ENCODE measurements at places on chromosomes 12 and 14. TPM values are rescaled to one million over a fixed set of nuclear protein-coding genes. Genes with fewer than 3 reads are reported as not detected.

- DNase-seq, result no peak
Observed at GRCh38 chr12:62971769-62972525, 37.0 kb upstream of the PPM1H start.

DNA sequence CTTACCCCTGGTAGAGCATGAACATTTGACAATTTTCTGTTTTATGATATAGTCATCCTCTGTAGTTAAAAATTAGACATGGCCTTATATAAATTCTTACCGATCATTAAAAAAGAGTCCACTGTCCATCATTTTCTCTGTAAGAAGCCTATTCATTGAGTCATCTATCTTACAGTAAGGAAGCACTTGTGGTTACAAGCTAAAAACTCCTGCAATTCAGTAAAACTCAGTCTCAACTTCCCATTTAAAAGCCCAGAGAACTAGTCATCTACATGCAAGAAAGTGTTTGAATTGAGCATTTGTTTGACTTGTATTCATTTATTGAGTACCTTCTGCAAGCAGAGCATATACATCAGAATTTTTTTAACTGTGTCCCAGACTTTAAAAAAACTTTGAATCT, 63.3 kb downstream of the GTF2A1 start:
- no peak for DNase-seq

GRCh38 chr12:53224897-53225634, 6.9 kb downstream of the RARG start:
- no peak for DNase-seq

- DNase-seq, result no peak
Observed at GRCh38 chr12:32332446-32332845, 66.9 kb upstream of the FGD4 start.

GRCh38 chr14:60859525-60859924, 121.4 kb downstream of the TRMT5 start:
- DNase-seq, result no peak

- no peak for DNase-seq
Observed at GRCh38 chr14:30569216-30569902, 10.4 kb downstream of the G2E3 start.

DNA sequence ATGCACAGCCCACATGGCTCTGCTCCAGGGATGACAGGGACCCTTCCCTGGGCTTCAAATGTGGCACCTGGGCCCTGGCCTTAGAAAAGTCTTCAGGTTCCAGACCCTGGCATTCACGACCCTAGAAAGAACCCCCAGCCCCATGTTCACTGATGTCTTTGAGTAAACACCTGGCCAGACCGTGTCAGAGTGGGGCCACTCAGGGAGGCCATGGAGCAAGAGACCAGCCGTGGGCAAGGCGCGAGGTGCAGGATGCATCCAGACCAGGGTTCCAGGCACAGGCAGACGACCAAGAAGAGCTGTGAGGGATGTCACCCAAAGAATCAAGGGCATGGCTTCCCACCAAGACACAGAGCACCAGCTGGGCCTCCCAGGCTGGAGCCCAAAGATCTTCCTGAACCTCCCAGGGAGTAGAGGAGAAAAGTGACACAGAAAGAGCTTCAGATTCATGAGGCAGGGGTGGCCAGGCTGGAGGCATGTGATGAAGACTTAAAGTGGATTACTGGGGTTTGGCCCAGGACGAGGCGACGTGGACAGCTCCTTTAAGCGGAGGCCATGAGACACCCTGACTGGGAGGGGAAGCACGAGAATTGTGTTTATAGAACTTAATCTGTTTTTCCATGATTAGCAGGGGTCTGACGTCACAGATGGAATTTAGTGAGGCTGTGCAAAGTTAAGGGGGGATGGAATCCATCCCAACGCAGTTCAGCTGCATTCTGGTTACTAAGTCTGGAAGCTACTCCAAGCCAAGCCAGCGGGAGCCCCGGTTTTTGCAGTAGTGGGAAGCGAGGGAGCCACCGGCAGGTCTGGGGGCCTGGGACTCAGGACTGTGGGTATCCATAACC, 61.6 kb downstream of the ARL6IP4 start:
- no peak for DNase-seq

- DNase-seq, result no peak
Observed at GRCh38 chr12:54039417-54040147, 6.7 kb downstream of the HOXC5 start.

GRCh38 chr14:103597623-103598377, 31.2 kb upstream of the KLC1 start:
- DNase-seq, result no peak

DNA sequence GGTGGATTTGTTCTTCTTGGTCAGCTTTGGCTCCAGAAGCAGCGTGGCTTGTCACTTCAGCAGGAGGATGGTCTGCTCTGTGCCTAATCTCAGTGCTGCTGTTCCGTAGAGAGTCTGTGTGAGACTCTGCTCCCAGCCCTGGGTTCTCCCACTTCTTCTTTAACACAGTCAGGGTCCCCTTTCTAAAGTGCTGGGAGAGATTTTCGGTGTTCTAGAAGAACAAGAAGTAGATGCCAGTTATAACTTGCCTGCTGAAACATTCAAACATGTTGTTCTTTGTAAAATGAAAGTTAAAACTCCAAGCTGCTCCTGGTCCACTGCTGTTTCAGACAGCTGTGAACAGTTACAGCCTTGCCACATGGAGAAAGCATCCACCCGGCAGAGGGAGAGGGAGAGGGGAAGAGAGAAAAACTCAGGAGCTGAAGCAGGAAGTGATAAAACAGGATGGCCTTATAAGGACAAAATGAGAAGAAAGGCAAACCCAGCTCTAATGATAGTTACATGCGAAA, 55.2 kb upstream of the CERS5 start:
- DNase-seq, result no peak

GRCh38 chr12:52070185-52070925, 577 bp downstream of the ATG101 start:
- DNase-seq, result no peak

GRCh38 chr14:96122496-96122895, 82.1 kb upstream of the BDKRB2 start:
- DNase-seq, result no peak

DNA sequence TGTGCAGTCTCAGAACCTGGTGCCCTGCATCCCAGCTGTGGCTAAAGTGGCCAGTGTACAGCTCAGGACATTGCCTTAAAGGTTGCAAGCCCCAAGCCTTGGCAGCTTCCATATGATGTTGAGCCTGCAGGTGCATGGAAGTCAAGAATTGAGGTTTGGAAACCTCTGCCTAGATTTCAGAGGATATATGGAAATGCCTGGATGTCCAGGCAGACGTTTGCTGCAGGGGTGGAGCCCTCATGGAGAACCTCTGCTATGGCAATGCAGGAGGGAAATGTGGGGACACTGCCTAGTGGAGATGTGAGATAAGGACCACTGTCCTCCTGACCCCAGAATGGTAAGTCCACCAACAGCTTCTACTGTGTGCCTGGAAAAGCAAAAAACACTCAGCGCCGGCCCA, 17.9 kb upstream of the CNIH1 start:
- DNase-seq, result no peak

- no peak for DNase-seq
Observed at GRCh38 chr12:80352474-80352873, 91.6 kb upstream of the PTPRQ start.

DNA sequence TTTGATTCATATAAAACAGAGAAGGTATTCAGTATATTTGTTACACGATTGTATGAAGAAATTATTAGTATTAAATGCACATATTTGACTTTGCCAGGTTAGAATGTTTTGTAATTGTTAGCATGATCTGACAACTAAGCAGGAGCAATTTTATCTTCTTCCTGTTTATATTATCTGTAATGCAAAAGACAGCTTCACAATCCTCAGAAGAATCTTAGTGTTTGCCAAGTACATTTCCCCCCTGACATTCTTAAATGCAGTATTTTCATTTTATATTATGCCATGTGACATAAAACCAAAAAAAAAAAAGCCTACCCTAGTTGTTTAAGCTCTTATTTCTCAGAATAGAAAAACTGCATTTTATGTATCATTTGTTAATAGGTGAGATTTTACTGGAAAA, 469.4 kb downstream of the FOXG1 start:
- DNase-seq, result no peak

DNA sequence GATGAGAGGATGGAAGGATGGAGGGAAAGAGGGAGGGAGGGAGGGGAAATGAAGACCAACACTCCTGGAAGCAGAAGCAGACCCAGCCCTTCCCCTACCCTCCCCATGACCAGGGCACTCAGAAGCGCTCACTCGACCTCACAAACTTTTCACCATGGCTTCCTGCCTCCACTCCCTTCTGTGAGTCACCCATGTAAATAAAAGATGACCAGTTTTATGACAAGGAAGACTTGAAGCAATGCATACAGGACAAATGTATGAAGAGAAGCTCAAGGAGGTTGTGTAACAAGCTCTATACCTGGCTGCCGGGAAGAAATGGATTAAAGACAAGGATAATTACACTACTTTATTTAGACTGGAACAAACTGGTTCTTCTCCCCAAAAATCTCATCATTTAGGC, 63.8 kb downstream of the CDC42BPB start:
- DNase-seq, result no peak

DNA sequence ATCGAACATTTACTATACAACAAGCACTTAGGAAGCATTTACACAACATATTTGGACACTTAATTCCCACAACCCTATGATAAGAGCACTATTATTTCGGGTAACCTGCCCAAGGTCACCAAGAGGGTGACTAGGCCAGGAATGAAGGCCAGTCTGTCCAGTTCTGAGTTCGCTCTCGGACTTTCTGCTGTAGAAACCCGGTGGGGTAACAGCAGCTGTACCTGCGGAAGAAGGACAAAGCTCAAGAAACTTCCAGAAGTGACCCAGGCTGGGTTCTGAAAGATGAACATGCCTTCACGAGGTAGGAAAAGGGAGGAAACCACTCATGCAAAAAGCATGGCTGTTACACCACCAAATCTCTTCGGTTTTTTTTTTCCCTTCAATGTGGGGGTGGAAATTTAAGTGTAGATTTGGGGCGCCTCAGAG, 10.8 kb downstream of the PLA2G1B start:
- no peak for DNase-seq

DNA sequence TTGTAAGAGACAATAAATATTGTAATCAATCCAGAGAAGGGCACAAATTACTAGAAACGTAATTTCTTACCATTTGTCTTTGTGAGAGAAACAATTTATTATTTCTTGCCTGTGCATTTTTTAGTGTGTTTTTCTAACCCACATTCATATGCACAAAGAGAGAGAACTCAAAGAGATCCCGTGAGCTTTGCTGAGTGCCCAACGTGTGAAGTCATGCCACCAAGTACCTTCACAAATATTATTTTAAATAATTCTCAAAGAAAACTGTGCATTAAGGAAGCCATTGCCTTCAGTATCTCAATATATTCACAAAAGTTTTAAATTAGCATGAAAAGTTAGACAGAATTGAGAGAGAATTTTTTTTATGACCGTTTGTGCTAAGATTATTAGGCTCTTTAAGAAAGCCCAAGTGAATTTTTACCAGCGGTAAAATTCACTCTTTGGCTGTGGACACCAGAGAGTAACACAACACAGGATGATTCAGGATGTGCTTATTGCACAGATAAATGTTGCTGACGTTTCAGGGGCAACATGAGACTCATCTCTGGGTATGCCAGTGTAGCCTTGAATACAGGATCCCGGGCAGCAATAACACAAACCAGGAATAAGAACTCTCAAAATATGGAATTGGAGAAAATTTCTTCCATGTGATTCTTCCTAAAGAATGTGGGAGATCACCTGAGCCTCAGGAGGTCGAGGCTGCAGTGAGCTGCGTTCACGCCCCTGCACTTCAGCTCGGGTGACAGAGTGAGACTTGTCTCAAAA, 2.9 kb downstream of the ARHGDIB start:
- no peak for DNase-seq

- DNase-seq, result no peak
Observed at GRCh38 chr12:12338527-12339168, 11.4 kb downstream of the MANSC1 start.

- no peak for DNase-seq
Observed at GRCh38 chr14:100836941-100837804, 11.3 kb downstream of the MEG3 start.

DNA sequence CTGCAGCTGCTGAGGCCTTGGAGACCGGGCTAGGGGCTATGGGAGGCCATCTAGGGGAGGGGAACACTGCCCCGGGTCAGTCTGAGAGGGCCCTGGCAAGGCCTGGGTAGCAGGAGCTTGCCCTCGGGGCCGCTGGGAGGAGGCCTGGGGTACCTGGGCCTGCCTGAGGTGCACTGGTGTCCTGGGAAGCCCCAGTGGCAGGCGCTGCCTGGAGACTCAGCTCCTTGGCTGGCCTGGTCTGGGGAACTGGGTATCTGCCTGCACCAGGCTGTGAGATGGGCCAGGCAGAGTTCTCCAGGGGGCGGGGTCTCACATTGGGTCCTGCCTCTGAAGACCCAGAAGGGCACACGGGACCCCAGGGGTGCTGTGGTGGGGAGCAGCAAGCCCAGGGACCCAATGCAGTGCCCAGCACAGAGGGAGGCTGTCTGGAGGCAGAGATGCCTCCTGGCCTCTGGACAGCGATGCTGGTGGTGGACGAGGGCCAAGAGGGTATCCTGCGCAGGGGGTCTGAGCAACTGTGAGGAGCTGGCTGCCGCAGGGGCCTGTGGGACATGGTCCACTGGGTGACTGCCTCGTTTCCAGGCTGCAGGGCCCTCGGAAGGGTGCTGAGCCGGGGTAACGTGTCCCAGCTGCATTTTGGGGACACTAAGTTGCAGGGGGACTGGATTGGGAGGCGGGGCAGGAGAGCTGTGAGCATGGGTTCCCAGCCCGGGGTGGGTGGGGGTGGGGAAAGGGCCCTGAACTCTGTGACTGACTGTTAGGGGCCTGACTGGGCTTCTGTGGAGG, 7.4 kb upstream of the MTA1 start:
- no peak for DNase-seq

GRCh38 chr12:46785382-46785781, 40.4 kb downstream of the SLC38A4 start:
- DNase-seq, result no peak

DNA sequence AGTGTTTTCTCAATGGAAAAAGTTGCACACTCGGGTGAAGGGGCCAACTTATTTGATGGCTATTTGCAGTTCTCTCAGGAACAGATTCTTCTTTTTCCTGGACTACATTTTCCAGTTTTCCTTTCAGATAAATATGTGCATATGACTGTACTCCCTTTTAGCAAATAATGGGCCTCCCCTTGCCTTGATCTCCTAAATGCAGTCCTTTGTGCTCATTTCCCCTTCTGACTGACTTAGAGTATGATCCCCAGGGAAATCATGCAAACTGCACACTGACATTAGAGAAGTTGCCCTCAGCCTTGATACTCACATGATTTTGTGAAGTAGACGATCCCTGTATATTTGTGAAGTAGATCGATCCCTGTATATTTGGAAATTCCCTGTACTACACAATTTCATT, 492.9 kb upstream of the NOVA1 start:
- DNase-seq, result no peak

Gene FBLN5
- total RNA-seq, result 1.5 TPM

Gene RASAL1
- 1.2 TPM for total RNA-seq

Gene TDRD9
- total RNA-seq, result 0.27 TPM

Gene FIGNL2
- 1.3 TPM for total RNA-seq

Gene CRIP2
- total RNA-seq, result 62.5 TPM

Gene PPTC7
- 53.8 TPM for total RNA-seq

Gene EML5
- 2.8 TPM for total RNA-seq

Gene MYH6
- total RNA-seq, result not detected

Gene KLHDC1
- 9.8 TPM for total RNA-seq

Gene CPNE6
- not detected for total RNA-seq
